HCT116 (cell line): ENCODE measurements at places on chromosomes 7 and 10.

- H3K4me1 ChIP-seq = peaks cover 36% of the 10 kb centered on the region
- H3K27ac ChIP-seq = no peak overlapping the region
These were observed 1.6 kb upstream of the HILPDA start for GRCh38 chr7:128453836-128454804.

DNA sequence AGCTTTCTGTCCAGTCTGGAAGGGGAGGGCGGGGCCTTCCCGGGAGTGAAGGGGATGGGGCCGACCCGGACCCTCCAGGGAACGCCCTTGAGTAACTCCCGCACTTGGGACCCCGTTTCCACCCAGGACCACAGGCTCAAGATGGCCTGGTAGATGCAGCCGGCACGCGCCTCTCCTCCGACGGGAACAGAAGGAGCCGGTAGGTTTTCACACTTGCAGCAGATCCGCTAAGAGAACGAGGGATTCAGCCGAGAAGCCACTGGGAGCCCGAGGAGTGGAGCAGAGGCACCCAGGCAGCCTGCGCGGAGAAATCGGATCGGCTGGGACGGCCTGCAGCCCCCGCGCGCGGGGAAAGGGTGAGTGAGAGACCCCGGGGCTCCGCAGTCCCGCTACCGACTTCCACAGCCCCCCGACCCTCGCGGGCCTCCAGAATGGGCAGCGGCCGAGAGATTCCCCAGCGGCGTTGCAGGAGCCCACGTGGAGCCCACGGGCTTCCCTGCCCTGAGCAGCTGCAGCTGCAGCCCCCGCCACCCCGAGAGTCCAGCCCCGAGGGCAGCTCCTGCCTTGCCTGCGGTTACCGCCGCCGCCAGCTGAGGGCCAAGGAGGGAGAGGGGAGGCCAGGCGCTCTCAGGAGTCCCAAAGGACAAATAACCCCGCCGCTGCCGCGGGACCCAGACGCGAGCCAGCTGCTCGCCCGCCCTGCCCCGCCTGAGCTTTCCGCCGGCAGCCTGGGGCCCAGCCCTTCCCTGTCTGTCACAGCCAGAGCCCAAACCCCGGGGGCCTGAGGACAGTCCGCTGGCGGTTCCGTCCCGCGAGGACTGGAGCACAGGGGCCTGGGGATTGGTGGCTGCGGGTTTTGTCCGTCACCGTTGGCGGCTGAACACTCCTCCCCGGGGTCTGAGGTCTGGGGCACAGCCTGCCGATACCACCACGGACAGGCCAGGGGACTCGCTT lies 21.8 kb downstream of the IFT22 start:
- H3K4me1 ChIP-seq = no peaks in the 10 kb centered on the region
- DNase-seq = no peak
- no peaks in the 10 kb centered on the region for H3K36me3 ChIP-seq

GRCh38 chr10:126233182-126234148 lies 154.8 kb downstream of the ADAM12 start:
- no peak overlapping the region for H3K4me3 ChIP-seq
- H3K4me1 ChIP-seq = no peaks in the 10 kb centered on the region
- DNase-seq = no peak
- peaks cover 45% of the 10 kb centered on the region for H3K27me3 ChIP-seq

- no peaks in the 10 kb centered on the region for H3K36me3 ChIP-seq
- peaks cover 13% of the 10 kb centered on the region for H3K4me1 ChIP-seq
- no peak for DNase-seq
- no peak overlapping the region for H3K4me3 ChIP-seq
- H3K27me3 ChIP-seq = no peaks in the 10 kb centered on the region
- H3K27ac ChIP-seq = no peak overlapping the region
These were observed 200.4 kb downstream of the FAM107B start for GRCh38 chr10:14574291-14574690.

DNA sequence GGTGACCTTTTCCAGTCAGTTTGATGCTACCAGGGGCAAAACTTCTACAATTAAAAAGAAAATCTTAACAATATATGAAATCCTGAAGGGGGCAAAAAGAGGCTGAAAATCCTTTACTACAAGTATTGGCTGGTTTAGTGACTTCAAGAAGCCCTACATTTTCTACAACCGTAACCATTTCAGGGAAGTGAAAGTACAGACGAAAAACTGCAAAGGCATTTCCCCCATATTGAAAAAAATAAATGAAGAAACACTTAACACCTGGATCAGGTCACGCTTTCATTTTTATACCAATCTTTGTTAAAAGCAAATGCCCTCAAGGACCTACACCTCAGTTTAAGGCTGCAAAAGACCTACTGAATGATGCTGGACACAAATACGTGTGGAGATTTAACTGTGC lies 38.6 kb downstream of the IL6 start:
- no peak overlapping the region for H3K4me3 ChIP-seq
- no peaks in the 10 kb centered on the region for H3K4me1 ChIP-seq
- no peak for DNase-seq
- H3K27me3 ChIP-seq = no peaks in the 10 kb centered on the region

DNA sequence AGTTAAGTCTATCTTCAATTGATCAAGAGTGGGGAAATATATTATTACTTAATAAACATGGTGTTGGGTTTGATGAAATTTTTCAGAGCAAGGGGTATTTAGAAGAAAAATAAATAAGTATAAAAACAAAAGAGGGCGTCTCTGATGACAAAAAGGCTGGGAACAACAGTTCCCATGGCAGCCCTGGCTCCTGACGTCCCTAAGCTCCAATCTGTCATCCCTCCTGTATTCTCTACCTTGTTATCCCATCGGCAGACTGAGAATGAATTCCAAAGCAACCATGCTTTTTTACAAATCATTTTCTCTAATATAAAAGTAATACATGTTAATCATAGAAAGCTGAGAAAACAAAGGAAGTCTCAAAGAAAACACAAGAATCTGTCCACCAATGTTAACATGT lies 55.5 kb downstream of the SORBS1 start:
- no peaks in the 10 kb centered on the region for H3K36me3 ChIP-seq
- no peak overlapping the region for H3K27ac ChIP-seq
- H3K27me3 ChIP-seq = no peaks in the 10 kb centered on the region
- H3K4me1 ChIP-seq = no peaks in the 10 kb centered on the region
- no peak overlapping the region for H3K4me3 ChIP-seq

- no peaks in the 10 kb centered on the region; the same call in 1 of the 2 replicates for H3K27me3 ChIP-seq
- no peak overlapping the region for H3K4me3 ChIP-seq
- no peaks in the 10 kb centered on the region for H3K4me1 ChIP-seq
- no peak overlapping the region for H3K27ac ChIP-seq
- DNase-seq = no peak
- H3K36me3 ChIP-seq = no peaks in the 10 kb centered on the region
These were observed 53.3 kb upstream of the NRP1 start for GRCh38 chr10:33387720-33388119.

- no peaks in the 10 kb centered on the region; the same call in none of the 2 replicates for H3K36me3 ChIP-seq
- no peaks in the 10 kb centered on the region for H3K27me3 ChIP-seq
- H3K4me1 ChIP-seq = no peaks in the 10 kb centered on the region
- no peak overlapping the region for H3K4me3 ChIP-seq
These were observed 173.0 kb upstream of the LANCL2 start for GRCh38 chr7:55191926-55192692.

- no peak for DNase-seq
- peak overlapping the region; percentile 81 for H3K4me3 ChIP-seq
- H3K36me3 ChIP-seq = peaks cover 28% of the 10 kb centered on the region
- H3K27ac ChIP-seq = peak overlapping the region; percentile 66; the same call in 1 of the 2 replicates
These were observed 1.3 kb downstream of the CASP2 start for GRCh38 chr7:143289421-143289820.

DNA sequence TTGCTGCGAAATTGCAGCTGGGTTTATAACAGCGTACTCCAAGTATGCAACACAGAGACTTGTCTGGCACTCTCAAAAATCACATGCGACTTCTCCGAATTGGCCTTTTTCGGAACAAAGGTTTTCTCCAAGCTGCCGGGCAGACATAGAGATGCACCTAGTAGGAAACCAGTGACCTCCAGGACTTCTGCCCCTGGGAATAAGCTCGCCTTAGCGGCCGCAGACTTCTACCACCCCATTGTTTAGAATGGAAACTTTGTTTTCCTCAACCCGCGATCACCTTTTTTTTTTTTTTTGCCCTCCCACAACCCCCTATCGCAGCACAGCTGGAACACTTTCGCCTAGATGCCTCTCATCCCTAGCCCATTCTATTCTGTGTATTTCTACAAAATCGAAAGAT lies 4.9 kb upstream of the HOXA10 start:
- H3K4me3 ChIP-seq = peak overlapping the region; percentile 43
- no peaks in the 10 kb centered on the region for H3K36me3 ChIP-seq
- no peak overlapping the region for H3K27ac ChIP-seq
- no peaks in the 10 kb centered on the region for H3K27me3 ChIP-seq
- H3K4me1 ChIP-seq = peaks cover 36% of the 10 kb centered on the region

- H3K4me1 ChIP-seq = no peaks in the 10 kb centered on the region
- no peaks in the 10 kb centered on the region for H3K36me3 ChIP-seq
- DNase-seq = no peak
- H3K4me3 ChIP-seq = no peak overlapping the region
- no peak overlapping the region for H3K27ac ChIP-seq
These were observed 24.9 kb downstream of the LRRC20 start for GRCh38 chr10:70357565-70357964.

DNA sequence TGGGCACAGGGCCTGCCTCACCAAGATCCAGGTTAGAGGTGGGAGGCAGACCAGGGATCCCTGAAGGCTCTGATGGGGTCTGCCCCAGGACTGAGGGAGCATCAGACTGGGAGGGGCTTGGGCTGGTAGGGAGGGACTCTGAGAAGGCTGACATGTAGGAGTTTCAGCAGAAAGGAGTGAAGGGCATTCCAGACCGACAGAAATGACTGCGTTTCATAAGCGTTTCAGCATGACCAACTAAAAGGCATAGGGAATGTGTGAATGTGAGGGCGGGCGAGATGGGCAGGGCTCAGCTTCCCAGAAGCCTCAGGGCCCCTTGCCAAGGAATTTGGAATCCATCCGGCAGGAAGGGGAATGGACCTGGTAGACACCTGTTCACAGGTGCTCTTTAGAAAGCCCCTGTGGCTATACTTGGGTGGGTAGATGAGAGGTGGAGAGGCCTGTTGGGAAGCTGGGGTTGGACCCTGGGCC lies 24.9 kb upstream of the SLC29A3 start:
- no peaks in the 10 kb centered on the region for H3K27me3 ChIP-seq
- H3K27ac ChIP-seq = no peak overlapping the region
- H3K4me3 ChIP-seq = no peak overlapping the region
- no peak for DNase-seq
- no peaks in the 10 kb centered on the region for H3K36me3 ChIP-seq

- H3K4me1 ChIP-seq = peaks cover 21% of the 10 kb centered on the region
- no peaks in the 10 kb centered on the region for H3K27me3 ChIP-seq
- DNase-seq = no peak
- H3K4me3 ChIP-seq = no peak overlapping the region
- H3K36me3 ChIP-seq = no peaks in the 10 kb centered on the region
These were observed 81.9 kb upstream of the C1GALT1 start for GRCh38 chr7:7100432-7100849.

DNA sequence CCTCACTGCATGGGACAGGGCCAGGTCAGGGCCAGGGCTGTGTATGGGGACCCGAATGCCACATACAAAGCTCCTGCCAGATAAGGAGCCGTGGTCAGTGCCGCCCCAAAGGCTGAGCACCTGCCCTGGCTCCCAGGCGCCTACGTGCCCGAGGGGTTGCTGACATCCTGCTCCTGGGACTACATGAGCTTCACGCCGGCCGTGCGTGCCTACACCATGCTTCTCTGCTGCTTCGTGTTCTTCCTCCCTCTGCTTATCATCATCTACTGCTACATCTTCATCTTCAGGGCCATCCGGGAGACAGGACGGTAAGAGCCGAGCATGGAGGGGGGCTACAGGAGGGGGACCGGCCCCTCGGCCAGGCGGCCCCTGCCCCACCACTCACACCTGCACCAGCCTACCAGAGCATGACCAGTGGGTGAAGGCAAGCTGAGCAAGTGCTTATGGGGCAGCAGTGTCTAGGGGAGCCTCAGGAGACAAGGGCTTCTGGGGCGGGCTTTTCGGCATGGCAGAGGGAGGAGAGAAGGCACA lies 4.9 kb downstream of the OPN4 start:
- H3K27me3 ChIP-seq = no peaks in the 10 kb centered on the region
- H3K4me1 ChIP-seq = no peaks in the 10 kb centered on the region
- DNase-seq = no peak
- H3K27ac ChIP-seq = no peak overlapping the region
- no peaks in the 10 kb centered on the region for H3K36me3 ChIP-seq

DNA sequence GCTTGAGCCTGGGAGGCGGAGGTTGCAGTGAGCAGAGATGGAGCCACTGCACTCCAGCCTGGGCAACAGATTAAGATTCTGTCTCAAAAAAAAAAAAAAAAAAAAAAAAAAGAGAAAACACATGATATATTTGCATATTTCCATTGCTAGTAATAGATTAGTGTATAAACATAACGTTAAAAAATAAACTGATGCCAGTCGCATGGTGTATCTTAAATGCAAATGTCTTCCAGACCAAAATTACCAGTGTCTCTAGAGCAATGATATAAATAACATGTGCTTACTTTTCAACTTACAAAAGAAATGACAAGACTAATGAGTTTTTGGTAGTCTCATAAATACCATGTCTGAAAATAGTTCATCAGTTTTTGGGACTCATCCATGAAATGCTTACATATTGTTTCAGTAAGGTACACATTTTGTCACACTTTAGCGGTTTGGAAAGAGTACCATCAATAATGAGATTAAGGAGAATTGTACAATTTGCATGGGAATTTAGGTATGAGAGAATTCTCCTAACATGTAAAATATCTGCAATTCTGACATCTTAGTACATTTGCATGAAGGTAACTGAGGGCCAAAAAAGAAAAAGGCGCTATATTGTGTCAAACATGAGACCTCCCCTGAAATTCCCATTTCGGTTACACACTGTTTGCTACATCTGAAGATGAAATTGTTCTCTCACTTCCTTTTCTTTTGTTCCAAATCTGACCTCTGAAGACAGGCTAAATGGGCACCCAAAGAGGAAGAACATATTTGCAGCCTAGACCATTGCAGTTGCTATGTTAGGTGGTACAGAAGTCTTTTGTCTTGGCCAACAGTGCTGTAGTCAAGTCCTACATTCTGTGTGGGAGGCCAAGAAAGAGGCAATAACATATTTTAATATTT lies 51.5 kb upstream of the PIP4K2A start:
- H3K27me3 ChIP-seq = no peaks in the 10 kb centered on the region
- no peak overlapping the region for H3K27ac ChIP-seq
- no peaks in the 10 kb centered on the region for H3K4me1 ChIP-seq
- H3K36me3 ChIP-seq = no peaks in the 10 kb centered on the region

GRCh38 chr7:4001742-4002141 lies 680.4 kb upstream of the FOXK1 start:
- H3K36me3 ChIP-seq = no peaks in the 10 kb centered on the region
- DNase-seq = no peak
- H3K27me3 ChIP-seq = peaks cover 28% of the 10 kb centered on the region; the same call in 1 of the 2 replicates

DNA sequence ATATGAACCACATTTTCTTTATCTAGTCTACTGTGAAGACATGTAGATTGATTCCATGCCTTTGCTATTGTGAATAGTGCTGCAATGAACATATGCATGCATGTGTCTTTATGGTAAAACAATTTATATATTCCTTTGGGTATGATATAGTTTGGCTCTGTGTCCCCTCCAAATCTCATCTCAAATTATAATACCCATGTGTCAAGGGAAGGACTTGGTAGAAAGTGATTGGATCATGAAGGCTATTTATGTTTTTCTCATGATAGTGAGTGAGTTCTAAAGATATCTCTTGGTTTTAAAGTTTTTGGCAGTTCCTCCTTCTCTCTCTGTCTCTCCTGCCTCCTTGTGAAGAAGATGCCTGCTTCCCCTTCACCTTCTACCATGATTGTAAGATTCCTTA lies 248.7 kb downstream of the GPR37 start:
- H3K27ac ChIP-seq = no peak overlapping the region
- H3K27me3 ChIP-seq = no peaks in the 10 kb centered on the region
- H3K36me3 ChIP-seq = no peaks in the 10 kb centered on the region
- no peak for DNase-seq
- H3K4me1 ChIP-seq = no peaks in the 10 kb centered on the region

GRCh38 chr7:44279731-44280505 lies 45.5 kb downstream of the CAMK2B start:
- H3K4me3 ChIP-seq = no peak overlapping the region
- no peak overlapping the region for H3K27ac ChIP-seq
- DNase-seq = no peak
- H3K36me3 ChIP-seq = no peaks in the 10 kb centered on the region
- H3K4me1 ChIP-seq = no peaks in the 10 kb centered on the region
- H3K27me3 ChIP-seq = no peaks in the 10 kb centered on the region
